ENCODE measurements at places on chromosomes 11 and 22.

- peak; percentile 96 for DNase-seq
These were observed 11.4 kb downstream of the EHF start for GRCh38 chr11:34632105-34632791.

DNA sequence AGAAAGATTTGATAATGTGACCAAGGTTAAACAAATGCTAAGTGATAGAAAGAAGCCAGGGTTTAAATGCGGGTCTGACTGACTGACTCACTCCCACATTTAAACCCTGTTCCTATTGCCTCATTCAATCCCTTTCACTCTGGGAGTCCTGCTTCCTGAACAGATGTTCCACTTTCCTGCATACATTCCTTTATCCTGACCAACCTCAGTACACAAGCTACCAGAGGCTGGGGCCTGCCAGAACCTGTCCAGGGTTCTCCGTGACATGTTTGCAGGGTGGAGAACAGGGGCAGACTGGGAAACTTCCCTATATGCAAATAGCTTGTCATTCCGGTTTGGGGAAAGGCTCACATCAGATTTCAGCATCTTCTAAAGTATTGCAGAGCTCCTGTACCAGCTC is 3.0 kb upstream of the ANKK1 start:
- peak; percentile 38 for DNase-seq

DNA sequence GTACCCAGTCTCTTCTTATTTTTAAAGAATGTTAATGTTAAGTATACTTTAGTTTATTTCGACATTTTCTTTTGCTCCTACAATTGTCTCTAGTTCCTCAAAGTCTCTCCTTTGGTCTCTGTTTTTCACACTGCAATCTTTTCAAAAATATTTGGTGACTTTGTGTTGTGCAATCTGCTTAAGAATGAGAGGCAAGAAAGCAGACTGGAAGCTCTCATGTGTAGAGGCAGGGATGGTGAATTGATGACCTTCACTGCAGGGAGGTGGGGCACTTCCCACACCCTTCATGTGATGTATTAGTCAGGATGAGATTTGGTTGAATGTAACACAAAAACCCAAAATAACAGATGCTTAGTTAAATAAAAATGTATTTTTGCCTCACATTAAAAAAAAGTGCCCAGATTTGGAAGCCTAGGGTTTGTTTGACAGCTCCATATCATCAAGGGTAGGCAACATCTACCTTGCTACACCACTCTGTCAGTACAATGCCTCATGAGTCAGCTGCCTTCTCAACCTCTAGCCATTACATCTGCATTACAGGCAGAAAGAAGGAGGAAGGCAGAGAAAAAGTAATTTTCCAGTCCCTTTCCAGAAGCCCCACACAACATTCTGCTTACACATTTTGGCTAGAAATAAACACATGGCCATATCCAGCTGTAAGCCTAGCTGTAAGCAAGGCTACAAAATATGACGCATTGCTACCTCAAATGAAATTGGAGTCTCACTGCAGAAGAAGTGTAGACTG is 3.8 kb upstream of the MMP27 start:
- no peak for DNase-seq

DNA sequence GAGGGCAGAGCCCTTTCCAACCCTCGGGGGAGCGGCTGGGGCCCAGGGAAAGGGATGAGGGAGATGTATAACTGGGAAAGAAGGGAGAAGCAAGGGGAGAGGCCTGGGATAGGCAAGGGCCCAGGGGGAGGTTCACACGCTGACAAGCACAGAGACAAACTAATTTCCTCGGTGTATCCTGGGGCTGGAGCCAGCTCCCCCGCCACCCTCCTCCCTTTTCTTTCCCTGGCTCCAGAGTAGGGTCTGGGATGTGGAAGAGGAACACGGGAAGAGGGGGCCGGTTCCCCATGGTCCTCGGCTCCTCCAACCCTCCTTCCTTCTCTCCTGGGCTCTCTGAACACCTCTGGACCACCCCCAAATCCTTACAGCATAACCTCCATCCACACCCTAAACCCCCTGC is 6.9 kb downstream of the CLCF1 start:
- DNase-seq = no peak

DNA sequence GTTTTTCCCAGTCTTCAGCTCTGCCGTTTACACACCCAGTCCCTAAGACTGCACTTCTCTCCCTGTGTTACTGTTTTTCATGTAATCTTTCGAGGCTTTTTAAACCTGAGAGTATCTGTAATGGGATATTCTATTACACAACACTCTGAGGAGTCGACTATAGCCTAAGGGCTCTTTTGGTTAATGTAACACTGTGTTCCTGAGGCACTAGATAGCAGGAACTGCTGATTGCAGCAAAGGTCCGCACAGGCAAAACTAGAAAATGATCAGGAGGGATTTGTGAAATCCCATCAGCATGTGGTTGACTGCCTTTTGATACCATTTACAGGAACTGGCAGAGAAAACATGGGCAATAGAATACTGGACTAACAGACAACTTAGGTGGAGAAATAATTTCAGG is 512.3 kb upstream of the RAG2 start:
- no peak for DNase-seq

DNA sequence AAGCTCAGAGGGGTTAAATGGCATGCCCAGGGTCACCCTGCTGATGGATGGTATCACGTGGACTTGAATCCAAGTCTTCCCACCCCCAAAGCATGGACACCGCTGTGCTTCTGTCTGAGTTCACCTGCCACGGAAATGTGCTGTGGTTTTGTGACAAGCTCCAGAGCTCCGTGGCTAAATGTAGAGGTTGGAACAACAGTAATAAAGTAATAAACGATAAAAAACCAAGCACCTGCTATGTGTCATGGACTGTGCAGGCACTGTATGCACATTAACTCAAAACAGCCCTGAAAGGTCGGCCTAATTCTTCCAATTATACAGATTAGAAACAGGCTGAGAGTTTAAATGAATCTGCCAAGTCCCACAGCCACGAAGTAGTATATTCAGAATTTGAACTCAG is 182.1 kb upstream of the NAV2 start:
- no peak for DNase-seq

- DNase-seq = peak; percentile 71
These were observed at the start of gene PARVA for GRCh38 chr11:12377106-12377823. Gene PARVA (plus strand): TSS chr11:12377571. CDS start chr11:12377648, 77 bp downstream.

- no peak for DNase-seq
These were observed 433.7 kb upstream of the B3GAT1 start for GRCh38 chr11:134845474-134846327.

DNA sequence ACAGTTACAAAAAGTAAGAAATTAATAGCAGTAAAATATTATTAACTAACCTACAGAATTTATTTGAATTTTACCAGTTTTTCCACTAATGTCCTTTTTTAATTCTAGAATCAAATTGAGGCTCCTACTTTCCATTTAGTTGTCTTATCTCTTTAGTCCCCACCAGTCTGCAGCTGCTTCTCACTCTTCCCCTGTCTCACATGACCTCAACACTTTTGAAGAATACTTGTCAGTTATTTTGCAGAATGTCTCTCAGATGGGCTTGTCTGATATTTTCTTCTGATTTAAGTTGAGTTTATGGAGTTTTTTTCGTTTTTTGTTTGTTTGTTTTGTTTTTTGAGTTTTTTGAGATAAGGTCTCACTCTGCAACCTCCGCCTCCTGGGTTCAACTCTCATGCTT is 74.3 kb upstream of the ADORA2A start:
- DNase-seq = no peak

DNA sequence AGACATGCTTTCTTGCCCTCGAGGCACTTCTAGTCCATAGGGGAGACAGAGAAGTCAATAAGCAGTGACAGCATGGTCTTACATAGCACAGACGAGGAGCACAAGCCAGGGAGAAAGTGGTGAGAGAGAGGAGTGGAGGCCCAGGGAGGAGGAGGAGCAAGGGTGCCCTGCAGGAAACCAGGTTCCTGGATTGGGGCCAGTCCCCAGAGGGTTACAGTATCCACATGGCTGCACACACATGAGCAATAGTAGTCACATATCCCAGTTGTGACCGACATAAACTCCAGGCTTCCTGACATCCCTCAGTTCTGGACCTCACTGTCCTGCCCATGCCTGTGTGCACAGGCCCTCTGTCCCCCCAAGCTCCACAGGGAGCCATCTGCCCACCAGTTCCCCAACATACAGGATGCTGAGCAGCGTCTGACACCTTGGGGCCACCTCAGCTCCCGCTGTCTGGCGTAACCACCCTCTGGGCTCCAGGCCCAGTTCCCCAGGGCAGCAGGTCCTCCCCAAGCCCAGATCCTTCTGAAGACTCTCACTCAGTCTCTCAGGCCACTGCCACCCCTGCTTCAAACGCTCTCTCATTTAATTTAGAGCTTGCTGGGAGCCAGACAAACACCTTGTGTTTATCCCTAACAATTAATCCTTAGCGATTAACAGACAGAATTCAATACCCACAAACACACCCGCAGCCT is 53.7 kb downstream of the DSCAML1 start:
- DNase-seq = peak; percentile 72

- DNase-seq = no peak
These were observed 28.6 kb downstream of the LRRC32 start for GRCh38 chr11:76641905-76642304.

DNA sequence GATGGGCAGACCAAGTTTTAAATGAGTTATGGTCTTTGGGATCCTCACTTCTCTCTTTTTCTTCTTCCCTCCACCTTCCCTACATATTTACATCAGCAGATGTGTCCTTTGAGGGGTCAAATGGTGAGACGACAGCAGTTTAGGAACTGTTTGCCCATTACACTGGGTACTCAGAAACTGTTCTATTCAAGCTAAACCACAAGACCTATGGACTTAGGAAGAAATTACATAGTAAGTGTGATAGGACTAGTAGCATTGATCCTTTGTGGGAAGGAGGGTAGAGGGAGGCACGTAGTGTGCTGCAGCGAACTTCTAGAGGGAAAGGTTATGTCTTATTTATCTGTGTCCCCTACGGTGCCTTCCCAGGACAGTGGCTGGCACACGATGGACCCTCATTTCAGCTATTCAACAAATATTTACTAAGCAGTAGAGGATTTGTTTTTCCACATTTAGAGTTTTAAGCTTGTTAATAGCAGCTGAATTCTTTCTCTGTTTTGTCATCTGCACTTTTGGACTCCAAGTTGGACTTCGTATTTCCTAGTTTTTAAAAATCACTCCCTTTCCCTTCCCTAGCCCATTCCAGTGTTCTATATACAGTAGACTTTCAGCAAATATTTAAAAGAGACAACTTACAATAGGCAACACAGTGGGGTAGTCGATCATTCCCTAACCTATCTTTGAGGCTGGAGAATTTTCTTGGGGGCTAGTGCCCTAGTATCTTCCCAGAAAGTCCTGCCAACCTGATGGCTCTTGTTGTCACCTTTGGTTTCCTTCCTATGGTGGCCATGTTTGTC is 13.9 kb downstream of the FZD4 start:
- DNase-seq = no peak

DNA sequence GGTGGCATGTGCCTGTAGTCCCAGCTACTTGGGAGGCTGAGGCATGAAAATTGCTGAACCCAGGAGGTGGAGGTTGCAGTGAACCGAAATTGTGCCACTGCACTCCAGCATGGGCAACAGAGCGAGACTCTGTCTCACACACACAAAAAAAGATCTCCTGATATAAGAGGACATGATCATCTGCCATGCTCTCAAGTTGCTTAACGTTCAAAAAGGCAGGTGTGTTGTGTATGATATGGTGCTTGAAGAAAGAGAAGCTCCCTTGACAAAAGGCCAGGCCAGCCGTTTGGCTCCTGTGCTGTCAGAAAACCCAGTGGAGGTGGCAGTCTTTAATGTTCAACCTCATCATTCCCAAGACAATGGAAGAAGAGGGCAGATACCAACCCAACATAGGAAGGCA is 117.3 kb upstream of the PLET1 start:
- DNase-seq = no peak

Data from NCI-H146 (cell line).